Stimulated activated CD4-positive, alpha-beta T cell treated with anti-CD3 and anti-CD28 coated beads, Interleukin-1b, Interleukin-23, amount 100 ng/mL, for 1 hour (primary cell): ENCODE measurements at places on chromosomes 5 and 9.

- DNase-seq, result no peak
Measured at GRCh38 chr5:95842854-95843544, 20.5 kb upstream of the GLRX start.

DNA sequence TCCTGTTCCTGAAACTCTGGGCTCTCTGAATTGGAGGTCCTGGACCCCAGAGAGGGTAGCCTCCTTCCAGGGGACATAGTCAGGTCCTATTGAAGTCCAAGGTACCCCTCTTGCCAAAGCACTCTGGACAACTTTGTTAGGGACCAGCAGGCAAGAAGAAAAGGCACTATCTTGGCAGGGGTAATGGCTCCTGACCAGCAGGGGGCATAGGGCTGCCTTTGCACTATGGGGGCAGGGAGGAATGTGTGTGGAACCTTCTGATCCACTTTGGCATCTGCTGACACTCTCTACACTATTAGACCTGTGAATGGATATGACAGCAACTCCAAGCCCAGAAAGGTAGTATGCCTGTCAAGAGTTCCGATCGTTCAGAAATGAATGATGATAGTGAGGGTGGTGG is 179.0 kb upstream of the CD180 start:
- no peak for DNase-seq

- DNase-seq, result no peak
Measured at GRCh38 chr5:52864884-52865283, 77.2 kb downstream of the ITGA1 start.

DNA sequence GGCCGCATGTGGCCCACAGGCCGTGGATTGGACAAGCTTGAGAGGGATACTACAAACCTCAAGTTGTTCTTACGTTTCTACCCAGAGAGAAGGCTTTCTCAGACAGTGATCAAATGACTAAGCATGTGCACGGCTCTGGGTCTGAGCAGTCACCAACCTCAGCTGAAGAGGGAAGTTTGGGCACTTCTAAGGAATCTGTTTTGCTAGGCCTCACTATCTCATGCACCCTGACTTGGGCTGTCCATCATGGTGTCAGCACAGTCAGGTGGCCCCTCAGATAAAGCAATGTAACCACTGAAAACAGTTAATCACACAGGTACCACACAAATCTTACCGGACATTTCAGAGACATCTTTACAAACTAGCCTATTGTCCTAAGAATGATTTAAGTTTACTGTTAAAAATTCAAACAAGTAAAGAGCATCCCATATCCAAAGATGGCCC is 24.6 kb downstream of the CSF2 start:
- DNase-seq, result no peak

- DNase-seq, result no peak
Measured at GRCh38 chr9:87878989-87879511, 3.6 kb upstream of the SPATA31E1 start.

DNA sequence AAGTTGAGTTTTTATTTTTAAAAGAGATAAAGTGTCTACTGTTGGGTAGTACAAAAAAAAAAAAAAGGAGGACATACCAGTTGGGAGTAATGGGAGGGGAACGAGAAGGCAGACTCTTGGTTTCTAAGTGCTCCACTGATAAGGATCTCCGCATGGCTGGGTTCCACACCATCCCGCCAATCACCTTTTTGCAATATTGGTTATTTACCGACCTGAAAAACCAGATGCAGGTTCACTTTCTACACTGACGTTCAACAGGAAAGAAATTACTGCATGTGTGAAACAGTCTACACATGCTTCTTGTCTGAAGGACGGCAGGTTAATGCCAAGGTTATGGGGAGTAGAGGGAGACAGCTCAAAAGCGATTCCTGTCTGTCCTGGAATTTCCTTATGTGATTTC is 75.5 kb downstream of the PTPN3 start:
- no peak for DNase-seq
